Common myeloid progenitor, CD34-positive (primary cell): ENCODE measurements at places on chromosomes 2 and 18.
A peak's percentile ranks its signal among the peaks of the same experiment; 100 is the strongest.

DNA sequence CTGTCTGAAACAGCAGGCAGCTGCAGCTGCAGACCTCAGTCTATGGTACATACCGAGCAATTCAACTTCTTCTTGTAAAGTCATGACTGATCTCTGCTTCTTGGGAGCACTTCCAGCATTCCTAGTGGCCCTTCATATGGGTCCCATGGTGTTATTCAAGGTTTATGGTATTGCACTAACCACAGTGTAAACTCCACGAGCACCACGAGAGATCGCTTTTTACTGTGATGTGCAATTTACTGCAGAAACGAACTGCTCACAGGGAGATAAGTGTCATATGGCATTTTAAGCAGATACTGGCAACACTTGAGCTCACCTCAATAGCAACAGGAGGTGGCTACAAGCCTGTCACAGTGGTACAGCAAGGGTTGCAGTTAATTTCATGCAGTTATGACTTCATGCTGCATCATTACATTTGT is 38.6 kb upstream of the SH3BP4 start:
- no peak for DNase-seq

GRCh38 chr2:48567671-48568070 is 37.7 kb downstream of the STON1 start:
- no peak for DNase-seq

DNA sequence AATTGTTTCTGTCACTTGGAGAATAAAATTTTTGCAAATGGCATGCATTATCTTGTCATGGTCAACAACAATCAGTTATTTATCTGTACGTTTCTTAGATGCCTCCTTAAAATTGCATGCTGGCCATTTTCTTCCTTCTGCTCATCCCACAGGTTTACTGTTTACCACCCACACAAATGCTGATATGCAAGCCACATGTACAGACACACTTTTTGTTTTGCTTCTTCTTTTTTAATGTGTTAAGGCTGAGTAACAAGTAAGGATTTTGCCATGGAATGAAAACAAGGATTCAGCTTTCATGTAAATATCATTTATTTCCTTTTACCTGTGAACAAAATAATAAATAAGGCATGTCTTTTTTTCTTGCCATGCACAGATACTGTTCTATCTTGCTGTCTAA is 1077.1 kb upstream of the ZEB2 start:
- DNase-seq: no peak

- DNase-seq: no peak
Measured at GRCh38 chr2:78293768-78294167, 731.7 kb upstream of the REG3G start.

DNA sequence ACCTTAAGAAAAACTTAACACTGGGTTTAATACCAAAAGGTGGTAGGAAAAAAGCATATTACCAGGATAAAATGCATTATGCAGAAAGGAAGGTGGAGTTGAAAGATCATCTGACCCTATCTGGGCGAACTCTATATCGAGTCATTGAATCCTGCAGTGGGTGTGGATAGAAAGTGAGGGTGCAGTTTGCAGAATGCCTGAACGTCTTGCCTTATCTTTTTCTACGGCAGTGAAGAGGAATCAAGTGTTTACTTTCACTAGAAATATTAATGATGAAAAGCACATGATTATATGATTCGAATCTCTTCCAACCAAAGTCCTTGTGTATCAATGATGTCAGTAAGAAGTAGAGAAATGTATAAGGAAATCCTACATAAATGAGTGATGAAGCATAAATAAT is 4.3 kb upstream of the CAVIN2 start:
- DNase-seq: no peak

- DNase-seq: no peak
Measured at GRCh38 chr2:132797556-132797955, 127.6 kb upstream of the LYPD1 start.

- DNase-seq: no peak
Measured at GRCh38 chr2:10819714-10820314, 7.2 kb upstream of the PDIA6 start.

DNA sequence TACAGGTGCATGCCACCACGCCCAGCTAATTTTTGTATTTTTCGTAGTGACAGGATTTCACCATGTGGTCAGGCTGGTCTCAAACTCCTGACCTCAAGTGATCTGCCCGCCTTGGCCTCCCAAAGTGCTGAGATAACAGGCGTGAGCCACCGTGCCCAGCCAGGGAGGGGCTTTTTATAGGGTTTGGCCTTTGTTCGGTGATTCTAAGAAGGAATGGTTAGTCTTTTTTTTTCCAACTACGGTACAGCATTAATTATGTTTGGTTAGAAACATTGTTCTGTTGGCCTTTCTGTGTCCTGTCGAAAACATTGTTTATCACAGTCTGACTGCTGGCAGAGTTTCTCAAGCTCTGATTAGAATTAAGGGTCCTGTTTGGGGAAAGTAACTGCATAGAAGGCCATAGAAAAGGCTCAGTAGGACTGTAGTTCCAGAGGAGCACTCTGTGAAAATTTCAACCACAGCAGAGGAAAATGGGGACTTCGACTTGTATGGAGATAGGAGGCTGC is 19.3 kb upstream of the SMCHD1 start:
- no peak for DNase-seq

DNA sequence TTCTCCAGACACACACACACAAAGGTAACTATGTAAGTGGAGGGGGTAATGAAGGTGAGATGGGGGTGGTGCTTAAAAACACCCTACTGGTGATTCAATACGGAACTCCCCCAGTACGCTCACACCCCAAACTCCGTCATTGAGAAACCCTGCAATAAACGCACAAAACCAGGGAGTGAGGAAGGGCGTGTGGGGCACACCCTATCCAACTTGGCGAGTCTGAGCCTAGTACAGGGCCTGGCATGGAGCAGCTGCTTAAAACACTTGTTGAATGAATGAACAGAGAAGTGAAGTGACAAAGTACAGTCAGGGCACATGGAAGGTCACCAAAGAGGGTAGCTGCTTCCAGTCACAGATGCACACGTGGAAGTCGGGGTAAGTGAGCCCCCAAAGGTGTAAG is 146.8 kb upstream of the SMAD2 start:
- no peak for DNase-seq

- no peak for DNase-seq
Measured at GRCh38 chr2:26651470-26651771, 10.3 kb upstream of the CIB4 start.

GRCh38 chr18:26908906-26909305 is 43.4 kb upstream of the AQP4 start:
- no peak for DNase-seq

DNA sequence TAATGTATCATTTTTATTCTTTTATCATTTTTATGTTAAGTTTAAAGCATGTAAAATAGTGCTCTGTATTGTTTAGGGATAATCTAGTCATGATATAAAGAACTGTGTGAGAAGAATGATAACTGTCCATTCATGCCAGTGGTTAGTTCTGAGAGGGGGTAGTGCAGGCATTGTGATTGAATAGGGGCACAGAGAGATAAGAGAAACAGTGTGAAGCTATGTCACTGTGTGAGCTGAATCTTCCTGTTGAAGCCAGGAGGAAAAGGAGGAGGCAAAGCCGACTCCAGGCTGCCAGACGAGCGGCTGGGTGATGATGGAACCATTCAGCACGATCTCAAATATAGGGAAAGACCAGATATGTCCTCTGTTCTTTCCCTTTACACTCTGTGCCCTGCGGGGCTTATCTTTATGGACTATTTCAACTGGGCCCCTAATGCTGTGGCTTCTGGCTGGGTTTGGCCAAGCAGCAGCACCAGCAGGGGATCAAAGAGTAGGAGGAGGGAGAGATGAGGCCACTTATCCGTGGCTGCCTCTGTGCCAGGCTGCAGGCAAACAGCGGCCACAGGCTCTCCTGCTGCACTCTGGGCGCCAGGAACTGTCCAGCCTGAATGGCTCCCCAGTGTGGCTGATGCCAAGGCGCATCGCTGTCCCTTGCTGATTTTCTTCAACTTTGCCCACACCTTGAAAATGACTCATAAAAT is 128.0 kb downstream of the SPP2 start:
- DNase-seq: no peak

DNA sequence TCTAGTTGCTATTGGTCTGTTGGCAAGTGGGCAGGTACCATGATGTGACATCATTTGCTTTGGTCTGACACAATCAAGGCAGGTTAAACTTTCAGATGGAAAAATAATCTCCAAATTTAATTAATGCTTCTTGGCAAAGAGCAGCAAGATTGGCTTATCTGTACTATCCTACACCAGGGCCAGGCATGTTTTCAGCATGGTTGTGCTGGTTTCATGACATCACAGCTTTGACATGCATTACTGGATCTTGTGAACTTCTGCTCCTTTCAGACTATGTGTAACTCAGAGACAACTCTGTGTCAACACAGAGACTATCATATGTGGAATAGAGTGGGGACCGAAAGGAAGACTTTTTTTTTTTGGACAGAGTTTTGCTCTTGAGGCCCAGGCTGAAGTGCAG is 520.5 kb downstream of the TDRD15 start:
- no peak for DNase-seq

GRCh38 chr2:207594264-207594663 is 30.9 kb downstream of the METTL21A start:
- no peak for DNase-seq

GRCh38 chr2:219595256-219595655 is 2.4 kb upstream of the STK11IP start:
- DNase-seq: peak; percentile 73

DNA sequence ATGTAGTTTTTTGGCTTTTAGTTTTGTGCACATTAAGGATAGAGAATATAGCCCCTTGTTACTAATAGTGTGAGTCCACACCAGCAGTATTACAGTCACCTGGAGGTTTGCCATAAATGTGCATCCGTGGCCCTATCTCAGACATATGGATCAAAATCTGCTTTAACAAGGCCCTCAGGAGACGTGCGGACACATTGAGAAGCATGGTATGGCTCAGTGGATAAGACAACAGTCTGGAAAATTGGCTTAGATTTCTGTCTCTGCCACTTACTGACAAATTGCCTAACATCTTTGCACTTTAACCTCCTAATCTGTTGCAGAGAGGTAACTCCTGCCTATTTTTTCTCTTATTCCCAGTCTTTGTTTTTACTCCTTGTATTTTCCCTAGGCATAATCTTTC is 307.2 kb upstream of the DLGAP1 start:
- no peak for DNase-seq

DNA sequence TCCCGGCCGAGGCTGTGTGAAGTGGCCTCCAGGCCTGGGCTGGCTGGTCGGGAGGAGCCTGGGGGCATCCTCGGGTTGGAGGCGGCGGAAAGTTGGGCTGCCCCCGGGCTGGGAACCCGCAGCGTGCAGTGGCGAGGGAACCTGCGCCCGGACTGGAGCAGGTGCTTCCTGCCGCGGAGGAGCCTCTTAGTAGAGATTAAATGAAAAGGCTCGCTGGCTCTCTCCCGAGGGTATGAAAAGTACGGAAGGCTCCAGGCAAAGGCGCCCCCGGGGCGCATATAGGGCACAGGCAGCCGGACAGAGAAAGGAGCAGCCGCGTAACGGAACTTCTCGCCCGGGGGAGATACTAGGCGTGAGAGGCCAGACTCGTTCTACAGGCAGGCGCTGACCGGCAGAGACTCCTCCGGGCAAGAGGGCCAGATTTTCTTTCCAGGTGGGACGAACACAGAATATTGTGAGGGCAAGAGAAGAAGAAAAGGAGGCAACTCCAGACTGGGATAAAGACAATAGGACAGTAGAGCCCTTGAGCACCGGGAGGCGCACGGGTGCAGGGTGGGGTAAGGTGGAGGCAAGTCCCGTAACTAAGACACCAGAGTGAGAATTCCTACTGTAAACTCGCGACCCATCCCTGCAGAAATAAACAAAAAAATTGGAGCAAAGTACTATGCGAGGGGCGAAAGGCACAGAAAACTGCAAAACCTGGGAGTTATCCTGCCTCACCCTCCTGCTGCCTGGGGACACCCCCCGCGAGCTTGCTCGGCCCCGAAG is 816 bp downstream of the CDH2 start:
- peak; percentile 75 for DNase-seq

GRCh38 chr2:100178864-100179263 is 36.5 kb upstream of the AFF3 start:
- DNase-seq: no peak

- no peak for DNase-seq
Measured at GRCh38 chr2:67259556-67260342, 137.4 kb upstream of the ETAA1 start.

- no peak for DNase-seq
Measured at GRCh38 chr2:33129263-33130053, 182.7 kb downstream of the LTBP1 start.

DNA sequence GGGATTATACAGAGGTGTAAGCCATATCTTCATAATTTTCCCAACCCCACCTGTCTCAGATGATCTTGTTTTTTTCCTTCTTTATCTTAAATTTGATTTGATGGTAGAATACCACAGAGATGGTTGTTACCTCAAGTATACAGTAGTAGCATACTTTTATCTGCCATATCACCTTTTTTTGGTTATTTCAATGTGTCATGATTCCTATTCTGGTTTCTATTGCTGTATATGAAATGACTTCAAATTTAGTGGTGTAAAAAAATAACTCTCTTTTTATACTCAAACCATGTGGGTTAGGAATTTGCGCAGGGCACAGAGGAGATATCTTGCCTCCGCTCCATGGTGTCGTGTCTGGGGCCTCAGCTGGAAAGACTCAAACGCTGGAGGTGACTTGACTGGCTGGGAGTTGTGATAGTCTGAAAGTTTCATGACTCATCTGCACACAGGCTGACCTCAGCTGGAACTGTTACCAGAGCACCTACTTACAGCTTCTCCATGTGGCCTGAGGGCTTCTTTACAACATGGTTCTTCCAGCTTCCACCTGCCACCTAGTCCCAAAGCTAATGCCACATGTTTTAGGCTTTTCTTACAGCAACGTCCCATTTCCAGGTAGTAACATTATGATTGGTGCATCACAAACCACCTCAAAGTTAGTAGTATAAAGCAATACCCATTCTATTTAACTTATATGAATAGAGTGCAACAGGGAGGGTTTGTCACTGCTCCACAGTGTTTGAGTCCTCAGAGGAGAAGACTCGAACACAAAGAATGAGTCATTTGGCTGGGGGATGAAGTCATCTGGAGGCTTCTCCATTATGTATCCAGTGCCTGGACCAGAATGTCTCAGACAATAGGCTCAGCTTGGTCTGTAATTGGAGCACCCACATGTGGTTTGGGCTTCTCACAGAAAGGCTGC is 82.3 kb upstream of the XPO1 start:
- no peak for DNase-seq

DNA sequence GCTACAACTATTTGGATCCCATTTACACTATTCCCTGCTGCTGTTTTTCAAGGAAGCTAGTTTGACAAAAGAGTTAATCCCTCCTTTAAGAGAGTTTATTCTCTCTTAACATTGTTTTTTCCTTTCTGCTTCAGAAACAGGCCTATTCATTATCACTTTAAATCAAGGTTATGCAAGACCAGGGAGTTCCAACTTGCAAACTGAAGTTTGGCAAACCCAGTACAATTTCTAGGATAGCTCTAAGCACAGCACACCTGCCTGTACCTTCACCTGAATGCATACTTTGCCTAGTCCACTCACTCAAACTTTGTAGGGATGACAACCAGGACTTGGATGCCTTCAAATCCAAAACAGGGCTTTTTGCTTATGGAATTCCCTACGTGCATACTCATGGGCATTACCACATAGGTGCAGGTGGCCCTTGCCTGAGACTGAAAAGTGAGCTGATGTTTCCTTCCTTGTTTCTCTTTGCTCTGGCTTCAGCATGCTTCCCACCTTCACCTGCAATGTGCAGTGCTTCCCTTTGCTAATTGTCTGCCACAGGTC is 193.8 kb upstream of the MMADHC start:
- no peak for DNase-seq
